H54 (cell line): ENCODE measurements at places on chromosomes 5 and 9.

- DNase-seq, result no peak
Measured at GRCh38 chr5:150648294-150649107, 8.0 kb downstream of the SYNPO start.

DNA sequence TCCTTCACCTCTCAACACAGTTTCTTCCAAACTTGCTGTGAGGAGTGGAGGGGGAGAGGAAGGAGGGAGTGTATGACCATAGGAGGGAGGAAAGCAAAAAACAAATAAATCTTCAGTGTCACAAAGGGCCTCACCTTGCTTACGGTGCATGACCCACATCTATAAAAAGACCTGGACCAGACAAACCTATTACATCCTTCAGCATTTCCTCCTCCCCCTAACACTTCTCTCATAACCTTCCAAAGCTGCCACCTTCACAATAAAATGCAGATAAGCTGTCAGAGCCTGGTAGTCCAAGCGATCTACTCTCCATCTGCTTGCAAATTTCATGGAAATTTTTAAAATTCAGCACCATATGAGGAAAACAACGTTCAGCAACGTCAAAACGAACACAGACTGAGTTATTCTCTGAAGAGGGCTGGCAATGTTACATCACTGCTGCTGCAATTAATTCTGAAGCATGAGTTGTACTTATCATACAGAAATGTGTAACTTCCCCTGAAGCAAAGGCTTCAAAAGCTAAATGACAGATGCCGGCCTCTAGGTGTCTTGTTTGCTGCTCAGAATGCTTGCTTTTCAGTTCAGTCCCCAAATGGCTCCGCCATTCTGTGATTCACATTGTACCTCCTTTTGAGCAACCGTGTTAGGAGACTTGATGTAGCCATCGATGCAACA lies 62.9 kb downstream of the EFNA5 start:
- DNase-seq, result no peak

GRCh38 chr5:143064676-143065075 lies 294.5 kb downstream of the ARHGAP26 start:
- DNase-seq, result no peak

GRCh38 chr5:82151204-82151603 lies 127.0 kb downstream of the RPS23 start:
- DNase-seq, result no peak

DNA sequence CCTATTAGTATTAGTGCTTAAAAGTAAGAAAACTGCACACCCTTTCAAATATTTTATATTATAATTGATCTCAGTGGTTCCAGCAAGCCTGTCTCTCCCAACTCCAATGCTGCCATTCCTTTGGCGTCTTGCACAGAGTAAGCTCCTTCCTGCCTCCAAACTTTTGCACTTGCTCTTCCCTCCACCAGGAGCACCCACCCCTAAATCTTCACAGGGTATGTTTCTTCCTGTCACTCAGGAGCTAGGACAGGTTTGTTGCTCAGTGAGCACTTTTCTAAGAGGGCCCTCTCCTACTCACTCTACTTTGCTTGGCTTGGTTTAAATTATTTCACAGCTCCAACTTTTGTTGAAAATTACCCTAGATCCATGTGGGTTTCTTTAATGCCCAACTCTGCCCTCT lies 189.1 kb upstream of the ADRA1B start:
- DNase-seq, result no peak

- DNase-seq, result no peak
Measured at GRCh38 chr5:32420506-32420905, 24.0 kb downstream of the ZFR start.

- no peak for DNase-seq
Measured at GRCh38 chr9:6054280-6055099, 39.1 kb upstream of the RANBP6 start.

DNA sequence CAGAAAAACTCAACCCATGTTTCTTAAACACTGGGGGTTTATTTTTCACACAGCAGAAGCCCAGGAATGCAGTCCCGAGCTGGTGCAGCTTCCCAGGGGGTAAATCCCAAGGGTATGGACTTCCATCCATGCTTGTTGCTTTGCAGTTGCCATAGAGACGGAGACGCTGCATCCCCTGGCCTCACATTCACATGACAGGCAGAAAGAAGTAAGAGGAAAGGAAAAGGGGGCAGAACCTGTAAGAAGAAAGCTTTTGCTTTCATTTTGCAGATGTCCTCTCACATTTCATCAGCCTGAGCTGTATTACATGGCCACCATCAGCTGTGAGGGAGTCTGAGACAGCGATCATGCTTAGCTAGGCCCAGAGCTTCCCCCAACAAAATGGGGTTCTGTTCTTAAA lies 321.0 kb downstream of the AGTPBP1 start:
- no peak for DNase-seq

DNA sequence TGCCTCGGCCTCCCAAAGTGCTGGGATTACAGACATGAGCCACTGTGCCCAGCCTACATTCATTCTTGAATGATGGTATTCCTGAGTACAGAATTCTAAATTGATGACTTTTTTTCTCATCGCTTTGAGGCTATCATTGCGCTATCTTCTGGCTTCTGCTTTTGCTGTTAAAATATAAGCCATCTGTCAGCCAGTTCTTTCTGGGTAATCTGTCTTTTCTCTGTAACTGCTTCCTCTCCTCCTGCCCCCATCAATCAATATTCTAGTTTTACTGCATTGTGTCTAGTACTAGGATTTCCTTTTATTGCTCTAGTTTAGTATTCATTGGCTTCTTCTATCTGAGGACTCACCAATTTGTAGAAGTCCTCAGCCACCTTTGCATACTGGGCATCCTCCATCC lies 89.0 kb downstream of the PLPP1 start:
- DNase-seq, result no peak
